Body of pancreas (tissue), 4 donors: ENCODE measurements at places on chromosomes 7 and 10. TPM values are rescaled to one million over a fixed set of nuclear protein-coding genes. Genes with fewer than 3 reads are reported as not detected.

KMT2C gene
- 58.9 TPM for total RNA-seq

DOCK4 gene
- 24.9 TPM for total RNA-seq

GPR146 gene
- 11.2 TPM for total RNA-seq

ZNF679 gene
- not detected for total RNA-seq

BEND7 gene
- total RNA-seq = 13.7 TPM

GPR37 gene
- 5.7 TPM for total RNA-seq

ZNF25 gene
- 9.1 TPM for total RNA-seq

OPN1SW gene
- total RNA-seq = not detected

GLI3 gene
- total RNA-seq = 1.0 TPM

FXYD4 gene
- total RNA-seq = not detected

CAMK2B gene
- 0.52 TPM for total RNA-seq

GRCh38 chr10:5530846-5531557 lies 6.2 kb downstream of the CALML3 start:
- peak; percentile 3 for DNase-seq

DNA sequence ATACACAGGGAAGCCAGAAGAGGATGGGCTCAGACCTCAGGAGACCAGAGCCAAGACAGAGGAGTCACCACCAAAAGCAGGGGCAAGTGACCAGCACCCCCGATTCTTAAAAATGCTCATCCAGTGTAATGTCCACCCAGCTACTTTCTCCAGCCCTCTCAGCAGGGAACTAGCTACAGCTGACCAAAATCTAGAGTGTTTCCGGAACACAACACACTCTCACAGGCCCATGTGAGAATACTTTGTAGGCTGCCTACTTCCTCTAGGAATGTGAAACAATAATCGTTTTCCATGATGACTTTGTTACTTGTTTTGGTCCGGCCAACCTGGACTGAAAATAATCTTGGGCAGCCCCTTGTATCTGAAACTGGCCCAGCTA lies 14.5 kb downstream of the PSAP start:
- no peak for DNase-seq

GRCh38 chr10:131882151-131882550 lies 18.7 kb upstream of the PPP2R2D start:
- no peak for DNase-seq

DNA sequence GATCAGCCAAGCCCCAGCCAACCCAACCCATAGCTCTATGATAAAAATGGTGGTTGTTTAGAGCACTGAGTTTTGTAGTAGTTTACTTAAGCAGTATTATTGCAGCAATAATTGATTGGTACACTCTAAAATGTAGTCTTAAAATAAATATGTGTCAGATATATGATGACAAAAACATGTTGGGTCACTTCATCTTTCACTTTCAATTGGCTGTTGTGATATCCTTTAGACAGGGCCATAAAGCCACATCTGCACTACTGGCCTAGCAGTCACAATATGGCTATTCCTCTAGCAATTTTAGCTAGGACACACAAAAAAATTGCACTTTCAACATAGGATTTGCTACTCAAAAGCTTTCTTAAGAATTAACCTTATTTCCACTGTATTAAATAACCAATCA lies 5.9 kb upstream of the CAV1 start:
- no peak for DNase-seq

- DNase-seq = no peak
Observed at GRCh38 chr10:923844-924523, 7.5 kb downstream of the LARP4B start.

DNA sequence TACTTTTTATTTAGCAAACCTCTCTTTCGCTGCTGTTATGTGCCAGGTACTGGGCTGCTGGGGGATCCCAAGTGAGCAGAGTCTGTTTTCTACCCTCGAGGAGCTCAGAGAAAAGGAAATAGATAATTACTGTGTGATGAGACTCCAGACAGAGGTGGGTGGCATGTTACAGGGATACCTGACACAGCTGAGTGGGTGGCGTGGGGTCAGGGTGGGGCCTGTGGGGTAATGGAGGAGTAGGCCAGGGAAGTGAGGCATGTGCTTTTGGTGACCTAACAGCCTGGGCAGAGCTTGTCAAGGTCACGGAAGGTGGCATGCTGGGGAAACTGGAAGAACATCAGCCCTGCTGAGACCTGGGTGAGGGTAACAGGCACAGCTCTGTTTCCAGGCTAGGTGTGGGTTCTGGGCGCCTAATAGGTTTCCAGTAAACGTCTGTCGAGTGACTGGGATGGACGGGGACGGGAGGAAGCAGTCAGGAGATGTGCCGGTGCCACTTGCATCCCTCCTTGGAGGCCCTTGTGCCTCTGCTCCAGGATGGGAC lies 36.5 kb upstream of the MMD2 start:
- DNase-seq = no peak

GRCh38 chr7:121330053-121330833 lies 1.4 kb downstream of the WNT16 start:
- DNase-seq = no peak

DNA sequence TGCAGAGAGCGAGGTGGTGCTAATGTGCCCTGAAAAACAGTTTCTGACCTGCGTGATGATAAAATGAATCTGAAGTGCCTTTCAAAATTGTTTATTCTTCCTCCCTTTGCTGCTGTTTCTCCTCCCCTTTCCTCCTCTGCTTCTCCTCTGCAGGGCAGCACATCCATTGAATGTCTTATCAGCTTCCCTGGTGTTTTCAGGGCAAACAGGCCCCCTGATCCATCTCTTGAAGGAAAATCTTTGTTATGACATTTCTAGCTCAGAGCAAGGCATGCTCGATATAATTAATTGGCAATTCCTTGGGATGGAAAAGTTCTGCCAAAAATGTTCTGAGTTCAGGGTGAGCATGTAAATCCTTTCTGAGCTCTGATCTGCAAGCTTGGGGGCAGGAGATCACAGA lies 364.2 kb upstream of the ZNF32 start:
- DNase-seq = no peak

DNA sequence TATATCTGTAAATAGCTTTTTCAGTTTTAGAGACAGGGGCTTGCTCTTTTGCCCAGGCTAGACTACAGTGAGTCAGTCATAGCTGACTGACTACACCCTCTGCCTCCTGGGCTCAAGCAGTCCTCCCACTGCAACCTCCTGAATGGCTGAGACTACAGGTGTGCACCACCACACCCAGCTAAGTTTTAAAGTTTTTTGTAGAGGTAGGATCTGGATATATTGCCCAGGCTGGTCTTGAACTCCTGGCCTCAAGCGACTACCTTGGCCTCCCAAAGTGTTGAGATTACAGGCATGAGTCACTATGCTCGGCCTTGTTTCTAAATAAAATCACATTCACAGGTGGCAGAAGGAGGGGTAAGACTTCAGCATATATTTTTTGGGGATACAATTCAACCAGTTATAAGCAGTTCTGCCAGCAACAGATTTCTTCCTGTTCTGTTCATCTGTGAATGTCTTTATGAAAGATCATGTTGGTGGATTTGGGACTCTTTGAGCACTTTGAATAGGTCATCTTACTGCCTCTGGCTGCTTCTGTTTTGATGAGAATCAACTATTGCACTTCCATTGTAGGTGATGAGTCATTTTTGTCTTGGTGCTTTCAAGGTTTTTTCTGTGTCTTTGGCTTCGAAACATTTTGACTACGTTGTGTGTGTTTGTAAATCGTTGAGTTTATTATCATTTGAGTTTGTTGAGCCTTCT lies 15.7 kb downstream of the RBM33 start:
- no peak for DNase-seq

DNA sequence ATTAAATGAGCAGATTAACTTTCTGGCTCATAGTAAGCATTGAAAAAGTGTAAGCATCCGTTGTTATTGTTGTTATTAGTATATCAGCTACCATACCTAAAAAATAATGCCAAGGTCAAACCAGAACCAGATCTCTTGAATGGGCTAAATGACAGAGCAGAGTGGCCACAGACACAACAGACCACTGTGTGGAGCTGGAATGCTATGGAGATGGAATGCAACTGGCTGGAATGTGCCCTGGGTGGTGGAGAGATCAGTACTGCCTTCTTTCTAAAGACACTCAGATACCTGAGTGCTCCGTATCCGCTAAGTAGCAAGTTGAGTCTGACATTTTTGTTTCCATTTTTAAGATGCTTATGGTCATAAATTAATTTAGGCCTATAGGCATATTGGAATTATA lies 20.5 kb upstream of the DNAJB12 start:
- no peak for DNase-seq

- DNase-seq = no peak
Observed at GRCh38 chr10:118904286-118904685, 125.2 kb upstream of the NANOS1 start.

DNA sequence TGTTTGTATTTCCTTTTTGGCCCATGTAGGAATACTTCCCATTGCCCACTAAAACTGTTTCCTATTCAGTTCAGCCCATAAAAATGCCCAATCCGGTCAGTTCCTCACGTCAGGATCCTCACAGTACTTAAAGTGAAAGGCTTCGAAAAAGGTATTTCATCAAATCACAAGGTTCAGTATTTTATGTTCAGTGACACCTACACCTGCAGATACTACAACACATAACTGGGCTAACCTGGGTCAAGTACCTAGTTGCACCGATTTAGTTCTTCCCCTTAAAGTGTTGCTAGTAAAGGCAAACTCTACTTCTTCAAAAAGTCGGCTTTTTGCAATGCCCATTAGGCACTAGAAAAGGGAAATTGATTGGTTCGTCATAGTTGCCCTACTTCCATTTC lies 1.1 kb downstream of the SNX13 start:
- DNase-seq = peak; percentile 10

- no peak for DNase-seq
Observed at GRCh38 chr10:51231754-51232153, 157.5 kb downstream of the PRKG1 start.

DNA sequence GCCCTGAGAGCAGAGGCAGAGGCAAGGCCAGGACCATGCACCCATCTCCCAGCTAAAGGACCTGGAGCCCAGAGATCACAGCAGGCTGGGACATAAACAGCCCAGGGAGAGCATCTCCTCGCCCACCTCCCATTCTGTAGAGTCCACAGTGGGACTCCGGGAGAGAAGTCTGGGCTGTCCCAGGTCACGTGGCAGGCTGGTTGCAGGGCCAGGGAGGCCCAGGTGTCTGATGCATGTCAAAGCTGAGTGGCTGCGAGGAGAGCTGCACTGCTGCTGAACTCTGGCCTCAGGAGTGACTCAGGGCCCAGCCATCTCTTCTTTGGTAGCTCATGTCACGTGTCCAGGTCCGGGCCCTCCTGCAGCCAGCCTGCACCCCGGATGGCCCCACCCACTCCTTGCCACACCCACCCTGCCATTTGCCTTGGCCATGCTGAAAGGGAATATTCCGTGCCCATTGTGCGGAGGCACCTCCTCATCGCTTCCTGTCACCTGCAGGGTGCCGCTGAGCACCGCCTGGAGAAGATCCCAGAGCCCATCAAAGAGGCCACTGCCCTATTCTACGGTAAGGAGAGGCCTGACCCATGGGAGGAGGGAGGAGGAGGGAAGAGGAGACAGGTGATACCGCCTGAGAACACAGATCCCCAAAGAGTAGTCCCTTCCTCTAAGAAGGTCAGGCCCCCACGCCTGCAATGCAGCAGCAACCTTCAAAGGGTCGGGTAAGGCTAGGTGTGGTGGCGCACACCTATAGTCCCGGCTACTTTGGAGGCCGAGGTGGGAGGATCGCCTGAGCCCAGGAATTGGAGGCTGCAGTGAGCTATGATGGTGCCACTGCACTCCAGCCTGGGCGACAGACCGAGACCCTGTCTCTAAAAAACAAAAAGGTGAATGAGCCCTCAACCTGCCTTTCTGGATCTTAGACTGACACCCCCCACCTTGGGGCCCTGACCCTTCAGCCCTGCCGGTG lies 12.6 kb upstream of the SH2B2 start:
- no peak for DNase-seq

DNA sequence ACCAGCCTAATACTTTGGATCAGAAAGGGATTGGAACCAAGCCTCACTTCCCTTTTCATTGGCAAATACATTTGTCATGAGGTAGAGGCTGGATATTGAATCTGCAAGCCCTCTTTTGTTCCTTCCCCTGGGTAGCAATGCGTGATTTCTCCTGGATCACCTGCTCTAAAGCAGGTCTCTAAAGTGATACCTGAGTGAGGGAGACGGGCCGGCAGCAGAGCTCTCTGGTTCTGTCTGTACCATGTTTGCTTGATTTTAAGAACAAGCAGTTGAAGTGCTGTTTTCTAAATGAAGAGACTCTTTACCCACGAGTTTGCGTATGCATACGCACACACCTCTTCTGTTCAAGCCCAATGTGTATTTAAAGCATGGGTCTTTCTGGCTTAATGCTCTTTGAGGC lies 41.1 kb downstream of the GARS1 start:
- no peak for DNase-seq

- DNase-seq = no peak
Observed at GRCh38 chr7:145957160-145957890, 159.3 kb upstream of the CNTNAP2 start.

- DNase-seq = peak; percentile 26
Observed at GRCh38 chr7:10973942-10974911, 555 bp downstream of the PHF14 start.

DNA sequence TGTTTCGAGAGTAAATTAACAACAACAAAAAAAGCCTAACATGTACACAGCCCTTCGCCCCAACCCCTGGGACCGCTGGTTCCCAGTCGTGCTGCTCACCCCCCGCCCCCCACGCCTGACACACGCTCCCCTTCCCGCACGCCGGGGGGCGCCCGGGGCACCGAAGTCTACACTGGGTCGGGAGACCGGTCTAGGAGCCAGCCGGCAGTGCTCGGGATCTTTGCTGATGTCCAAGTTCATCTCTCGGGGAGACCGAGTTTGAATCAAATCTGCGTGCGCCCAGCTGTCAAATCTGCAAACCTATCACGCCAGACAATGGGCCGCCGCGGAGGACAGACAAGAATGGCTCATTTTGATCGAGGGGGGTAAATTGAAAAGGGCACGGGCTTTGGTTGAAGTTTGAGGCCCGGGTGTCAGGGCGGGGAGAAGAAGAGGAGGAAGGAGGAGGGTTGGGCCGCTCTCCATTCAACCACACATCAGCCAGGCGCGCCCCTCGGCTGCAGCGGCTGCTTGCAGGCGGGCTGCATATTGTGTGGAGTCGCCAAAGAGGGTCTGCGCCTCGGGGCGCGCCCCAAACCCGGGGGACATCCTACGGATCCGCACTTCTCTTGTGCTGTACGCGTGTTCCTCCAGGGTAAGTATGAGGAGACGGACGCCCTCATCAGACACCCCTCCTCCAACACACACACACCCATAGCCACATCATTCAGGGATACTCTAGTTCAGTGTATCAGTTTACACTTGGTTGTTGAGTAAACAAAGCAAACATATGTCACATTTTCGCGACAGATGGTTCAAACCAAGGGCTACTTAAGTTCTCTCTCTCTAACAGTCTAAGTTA lies 1.3 kb upstream of the GFRA1 start:
- DNase-seq = no peak

DNA sequence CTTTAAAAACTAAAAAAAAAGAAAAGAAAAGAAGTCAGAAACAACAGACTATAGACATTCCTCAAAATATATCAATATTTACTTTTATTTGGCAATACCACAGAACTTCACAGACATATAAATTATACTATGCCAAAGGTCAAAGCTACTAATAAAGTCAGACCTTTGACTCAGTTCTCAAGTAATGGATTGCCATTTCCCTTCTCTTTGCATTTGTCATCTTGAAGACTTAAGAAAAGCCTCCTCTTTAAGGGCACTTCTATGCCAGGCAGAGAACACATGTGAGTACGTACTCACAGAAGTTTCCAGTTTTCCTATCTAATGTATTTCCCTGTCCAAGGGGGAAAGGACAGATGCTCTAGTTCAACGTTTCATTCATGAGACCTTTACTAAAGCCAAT lies 37.6 kb downstream of the TNPO3 start:
- no peak for DNase-seq

GRCh38 chr10:86819567-86819966 lies 63.1 kb downstream of the BMPR1A start:
- DNase-seq = no peak
